ENCODE measurements at places on chromosomes 7 and 10. TPM values are rescaled to one million over a fixed set of nuclear protein-coding genes. Genes with fewer than 3 reads are reported as not detected.

OR2A5 gene
- total RNA-seq = not detected

KCNH2 gene
- total RNA-seq = not detected

ZRANB1 gene
- 27.1 TPM for total RNA-seq

AKR1C4 gene
- not detected for total RNA-seq

TYW1B gene
- total RNA-seq = 4.6 TPM

CLEC2L gene
- not detected for total RNA-seq

DEPP1 gene
- 6.8 TPM for total RNA-seq

C10orf62 gene
- total RNA-seq = not detected

STOX1 gene
- 1.6 TPM for total RNA-seq

TMEM273 gene
- not detected for total RNA-seq

STK31 gene
- total RNA-seq = 0.06 TPM

SFTPA1 gene
- not detected for total RNA-seq

MMRN2 gene
- total RNA-seq = not detected

CDK1 gene
- total RNA-seq = 302 TPM

ATOH7 gene
- total RNA-seq = not detected

GSDME gene
- 12.9 TPM for total RNA-seq

ZSCAN25 gene
- 28.3 TPM for total RNA-seq

VWDE gene
- not detected for total RNA-seq

INPP5A gene
- 62.3 TPM for total RNA-seq

OR6V1 gene
- not detected for total RNA-seq

OR2A25 gene
- total RNA-seq = not detected

HTR7 gene
- 0.88 TPM for total RNA-seq

Measured in SJSA1 (cell line).